T-helper 17 cell (primary cell): ENCODE measurements at places on chromosomes 4 and X.

- DNase-seq = no peak
Observed at GRCh38 chr4:76194325-76194724, 19.3 kb downstream of the SCARB2 start.

DNA sequence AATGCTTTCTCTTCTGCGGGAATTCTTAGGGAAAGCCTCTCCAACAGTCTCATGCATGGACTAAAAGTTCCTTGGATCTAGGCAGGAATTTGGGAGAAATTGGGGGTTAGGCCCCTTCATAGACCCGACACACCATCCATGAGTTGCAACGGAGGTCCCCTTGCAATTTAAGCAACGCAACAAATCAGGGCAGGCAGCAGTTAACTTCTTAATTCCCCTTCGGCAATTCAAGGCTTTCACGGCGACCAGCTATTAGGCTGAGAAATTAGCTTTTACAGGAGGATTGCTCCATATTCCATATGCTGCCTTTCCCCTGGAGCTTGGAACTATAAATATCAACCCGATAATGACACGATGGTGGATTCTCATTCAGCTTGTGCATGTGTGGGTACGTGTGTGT, 241.0 kb downstream of the SHOX start:
- no peak for DNase-seq

DNA sequence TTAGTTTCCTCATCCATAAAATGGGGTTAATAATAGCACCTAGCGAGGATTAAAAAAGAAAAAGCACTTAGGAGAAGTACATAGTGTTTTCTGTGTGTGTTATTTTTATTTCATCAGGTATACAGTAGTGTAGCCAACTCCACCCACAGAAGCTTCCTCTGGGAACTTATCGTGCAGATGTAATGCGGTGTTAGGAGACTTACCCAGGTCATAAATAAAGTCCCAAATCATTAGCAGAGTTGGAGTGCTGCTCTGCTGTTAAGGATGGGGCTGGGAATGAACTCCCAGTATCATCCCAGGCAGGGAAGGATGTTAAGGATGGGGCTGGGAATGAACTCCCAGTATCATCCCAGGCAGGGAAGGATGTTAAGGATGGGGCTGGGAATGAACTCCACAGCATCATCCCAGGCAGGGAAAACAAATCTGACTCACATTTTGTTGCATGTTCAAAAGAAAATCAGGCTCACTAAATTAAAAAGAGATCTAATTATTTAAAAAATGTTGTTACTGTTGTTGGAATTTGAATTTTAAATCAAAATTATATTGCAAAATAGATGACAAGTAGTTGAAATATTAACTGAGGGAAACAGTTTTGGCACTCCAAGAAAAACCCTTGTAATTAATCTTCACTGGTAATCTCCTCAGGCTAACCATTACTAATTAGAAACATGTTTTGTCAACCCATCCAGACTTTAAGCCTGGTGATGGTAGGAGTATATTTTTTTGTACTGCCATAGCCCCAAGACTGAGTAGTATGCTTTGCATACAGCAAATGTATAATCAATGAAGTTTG, 10.2 kb upstream of the SFRP2 start:
- DNase-seq = no peak

GRCh38 chr4:163063891-163064290, 102.8 kb downstream of the NAF1 start:
- DNase-seq = no peak

- DNase-seq = no peak
Observed at GRCh38 chr4:147590249-147590920, 26.8 kb upstream of the TMEM184C start.

DNA sequence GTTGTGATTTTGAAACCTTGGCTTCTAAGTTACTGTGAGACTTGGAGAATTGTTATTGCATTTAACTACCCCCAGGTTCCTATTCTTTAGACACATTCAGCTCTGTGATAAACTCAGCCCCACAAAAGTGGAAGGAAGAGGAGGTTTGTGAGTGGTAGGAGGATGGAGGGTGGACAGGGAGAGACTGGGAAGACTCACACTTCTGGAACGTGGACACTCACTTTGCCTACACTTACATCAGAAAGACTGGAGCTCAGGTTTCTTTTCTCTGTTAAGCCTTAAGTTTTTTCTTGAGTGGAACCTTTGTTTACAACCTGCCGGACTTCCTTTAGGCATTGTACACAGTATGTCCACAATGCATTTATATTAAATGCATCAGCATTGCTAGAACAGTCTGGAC, 99.0 kb downstream of the AREG start:
- DNase-seq = no peak

DNA sequence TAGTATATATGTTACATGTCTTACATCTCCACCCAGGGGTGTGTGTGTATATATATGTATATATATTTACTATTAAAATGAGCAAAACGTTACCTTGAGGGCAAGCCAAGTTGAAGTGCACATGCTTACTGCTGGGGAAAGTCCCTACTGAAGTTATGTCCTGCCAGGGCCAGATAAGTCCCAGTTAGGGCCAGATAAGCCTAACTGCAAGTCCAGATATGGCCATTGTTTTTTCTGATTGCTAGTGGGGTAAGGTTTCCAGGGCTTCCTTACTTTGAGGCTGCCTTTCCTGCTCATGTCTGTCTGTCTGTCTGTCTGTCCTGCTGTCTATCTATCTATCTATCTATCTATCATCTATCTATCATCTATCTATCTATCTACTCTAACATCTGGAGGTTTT, 19.3 kb upstream of the ZNF81 start:
- DNase-seq = no peak

GRCh38 chr4:44861756-44862155, 135.4 kb upstream of the GNPDA2 start:
- no peak for DNase-seq

GRCh38 chrX:19515615-19516105, 352 bp upstream of the MAP3K15 start:
- DNase-seq = no peak

DNA sequence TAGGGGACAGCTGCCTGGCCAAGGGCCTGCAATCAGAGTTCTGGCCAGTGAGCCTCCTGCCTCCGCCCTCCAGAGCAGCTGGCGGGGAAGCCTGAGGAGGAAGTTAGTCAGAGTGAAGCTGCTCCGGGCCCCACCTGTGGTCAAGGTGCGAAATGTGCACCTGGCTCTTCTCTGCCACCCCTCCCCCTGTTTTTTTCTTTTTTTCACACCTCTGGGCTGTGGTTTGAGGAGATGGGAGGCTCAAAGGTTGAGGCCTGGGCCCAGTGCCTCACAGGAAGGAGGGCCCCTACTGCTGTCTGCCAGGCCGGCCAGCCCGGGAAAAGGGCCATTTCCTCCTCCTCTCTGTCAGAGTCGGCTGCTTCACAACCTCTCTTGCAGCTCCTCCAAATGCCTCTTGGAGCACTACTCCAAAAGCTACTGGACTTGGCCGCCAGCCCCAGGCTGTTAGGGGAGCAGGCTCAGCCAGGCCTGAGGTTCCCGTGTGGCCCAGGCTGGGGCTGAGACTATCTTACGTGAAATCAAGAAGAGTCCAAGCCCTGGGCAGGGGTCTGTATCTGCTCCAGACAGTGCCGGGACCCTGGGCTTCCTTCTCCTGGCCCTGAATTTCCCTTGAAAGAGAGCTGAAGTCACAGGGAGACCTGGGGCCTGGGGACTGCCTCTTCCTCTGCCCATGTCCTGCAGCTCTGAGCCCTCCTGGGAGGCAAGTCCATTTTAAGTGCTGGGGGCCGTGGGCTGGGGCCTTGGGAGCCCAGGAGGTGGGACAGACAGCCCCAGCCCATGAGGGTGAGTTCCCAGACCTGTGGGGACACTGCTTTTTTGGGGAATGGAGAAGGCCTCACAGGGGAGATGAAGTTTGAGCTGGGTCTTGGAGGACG, 4.5 kb upstream of the CXCR3 start:
- peak; percentile 12 for DNase-seq

GRCh38 chr4:88226143-88226542, 58.2 kb downstream of the PPM1K start:
- no peak for DNase-seq

DNA sequence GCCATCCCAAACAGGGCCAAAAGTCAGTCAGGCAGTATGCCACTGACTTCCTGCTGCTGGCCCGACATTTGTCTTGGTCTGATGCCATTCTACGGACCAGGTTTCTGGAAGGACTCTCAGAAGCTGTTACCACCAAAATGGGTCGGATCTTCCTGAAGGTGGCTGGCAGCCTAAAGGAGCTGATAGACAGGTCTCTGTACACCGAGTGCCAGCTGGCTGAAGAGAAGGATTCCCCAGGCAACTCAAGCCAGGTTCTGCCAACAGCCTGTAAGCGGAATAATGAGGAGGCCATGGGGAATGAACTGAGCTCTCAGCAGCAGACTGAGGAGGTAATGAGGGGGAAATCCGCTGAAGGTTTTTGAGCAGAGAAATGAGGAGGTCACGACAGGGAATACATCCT, 95.7 kb downstream of the RTL9 start:
- DNase-seq = no peak

DNA sequence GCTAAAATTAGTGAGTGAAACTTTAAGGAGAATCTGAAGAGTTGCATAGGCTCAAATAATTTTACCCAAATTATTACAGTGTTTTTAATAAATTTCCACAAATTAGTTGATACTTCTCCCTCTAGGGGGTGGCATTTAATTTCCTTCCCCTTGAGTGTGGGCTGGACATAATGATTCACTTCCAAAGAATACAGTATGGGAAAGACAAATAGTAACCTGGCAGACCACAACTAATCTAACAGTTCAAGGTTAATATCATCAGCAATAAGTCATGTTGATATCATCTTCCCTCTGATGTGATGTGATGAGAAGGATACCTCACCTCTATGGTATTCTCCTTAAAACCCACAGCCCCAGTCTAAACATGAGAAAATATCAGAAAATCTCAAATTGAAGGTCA, 15.5 kb downstream of the PFKFB1 start:
- DNase-seq = no peak

DNA sequence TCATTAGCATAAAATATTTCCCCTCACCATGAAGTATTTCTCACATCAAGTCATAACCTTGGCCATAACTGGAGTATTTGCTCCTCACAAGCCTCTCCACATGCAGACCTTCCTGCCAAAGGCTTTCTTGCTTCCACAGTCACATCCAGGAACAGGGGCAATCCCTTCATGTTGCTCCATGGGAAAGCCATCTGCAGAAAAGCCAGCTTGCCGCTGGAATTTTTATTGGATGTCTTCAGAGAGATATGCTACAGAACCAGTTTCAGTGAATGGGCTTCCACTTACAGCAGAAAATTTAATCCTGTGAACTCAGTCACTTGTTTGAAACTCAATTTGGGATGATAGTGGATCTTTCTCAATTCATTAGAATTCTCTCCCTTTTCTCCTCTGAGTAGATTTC, 3.2 kb upstream of the CDKN2AIP start:
- no peak for DNase-seq

DNA sequence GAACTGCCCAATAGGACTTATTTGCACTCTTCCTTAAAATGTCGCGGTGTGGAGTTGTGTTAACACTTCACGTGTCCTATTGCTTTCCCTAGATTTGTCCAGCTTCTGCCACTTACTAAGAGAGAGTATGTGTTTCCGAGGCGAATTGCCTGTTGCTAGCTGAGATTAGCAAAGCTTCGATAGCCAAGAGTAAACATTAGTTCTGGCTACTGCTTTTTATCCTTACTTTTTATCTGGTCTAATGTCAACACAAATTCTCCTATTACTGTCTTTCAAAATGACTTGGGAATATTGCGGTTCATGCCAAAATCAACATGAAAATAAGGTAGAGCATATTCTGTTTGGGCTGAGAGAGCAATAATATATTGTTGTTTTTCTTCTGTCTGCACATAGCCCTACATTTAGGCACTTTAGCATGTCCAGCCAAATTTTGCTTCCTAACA, 90.4 kb upstream of the VEGFC start:
- DNase-seq = no peak

DNA sequence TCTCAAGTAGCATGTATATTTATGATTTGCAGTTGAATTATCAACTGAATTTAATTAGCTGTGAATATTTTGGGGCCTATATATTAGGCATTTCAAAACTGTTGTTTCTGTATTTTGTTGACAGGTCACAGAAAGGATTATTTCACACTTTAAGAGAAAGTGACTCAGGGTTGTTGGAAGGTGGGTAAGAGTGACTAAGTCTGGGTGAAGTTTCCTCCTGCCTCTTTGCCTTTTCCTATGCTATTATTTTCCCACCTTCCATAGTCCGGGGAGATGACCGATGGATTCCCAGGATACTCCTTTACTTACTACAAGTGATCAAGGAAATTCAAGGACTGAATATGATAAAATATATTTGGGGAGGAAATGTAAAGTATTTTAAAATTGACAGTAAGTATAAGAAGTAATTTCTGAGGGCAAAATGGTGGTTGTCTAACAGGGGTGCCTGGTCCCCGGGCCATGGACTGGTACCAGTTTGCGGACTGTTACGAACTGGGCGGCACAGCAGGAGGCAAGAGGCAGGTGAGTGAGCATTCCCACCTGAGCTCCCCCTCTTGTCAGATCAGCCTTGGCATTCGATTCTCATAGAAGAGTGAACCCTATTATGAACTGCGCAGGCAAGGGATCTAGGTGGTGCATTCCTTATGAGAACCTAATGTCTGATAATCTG, 175.5 kb upstream of the GPRIN3 start:
- DNase-seq = no peak

DNA sequence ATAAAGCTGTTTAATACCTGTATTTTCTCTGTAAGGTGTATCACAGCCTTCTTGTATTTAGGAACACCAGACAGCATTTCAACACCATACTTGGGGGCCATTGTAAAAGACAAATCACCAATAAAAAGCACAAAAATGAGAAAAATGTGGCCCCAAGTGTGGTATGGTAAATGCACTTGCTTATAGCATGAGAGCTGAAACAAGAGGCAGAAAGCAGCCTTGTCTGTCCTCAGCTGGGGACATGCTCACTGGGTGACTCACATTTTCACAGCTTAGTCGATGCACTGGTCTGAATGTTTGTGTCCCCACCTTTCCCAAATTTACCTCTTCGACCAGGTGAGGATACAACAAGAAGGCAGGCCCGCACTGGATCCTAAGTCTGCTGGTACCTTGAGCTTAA, 639.7 kb upstream of the AGA start:
- DNase-seq = no peak

DNA sequence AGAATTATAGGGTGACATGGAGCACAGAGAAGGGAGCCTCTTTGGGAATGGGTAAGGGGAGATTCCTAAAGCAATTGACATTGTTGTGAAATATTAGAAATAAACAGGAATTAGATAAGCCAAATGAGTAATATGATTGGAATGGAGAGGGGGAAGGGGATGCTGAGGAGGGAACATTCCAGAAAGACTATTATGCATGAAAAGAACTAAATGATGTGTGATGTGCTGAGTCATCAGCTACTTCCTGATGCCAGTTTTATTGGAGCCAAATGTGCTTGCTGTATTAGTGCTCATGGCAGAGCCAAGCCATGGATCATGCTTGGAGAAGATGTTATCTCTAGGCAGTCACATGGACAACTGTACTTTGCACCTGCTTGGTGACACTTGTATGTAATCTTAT, 189.0 kb upstream of the HCCS start:
- DNase-seq = no peak

DNA sequence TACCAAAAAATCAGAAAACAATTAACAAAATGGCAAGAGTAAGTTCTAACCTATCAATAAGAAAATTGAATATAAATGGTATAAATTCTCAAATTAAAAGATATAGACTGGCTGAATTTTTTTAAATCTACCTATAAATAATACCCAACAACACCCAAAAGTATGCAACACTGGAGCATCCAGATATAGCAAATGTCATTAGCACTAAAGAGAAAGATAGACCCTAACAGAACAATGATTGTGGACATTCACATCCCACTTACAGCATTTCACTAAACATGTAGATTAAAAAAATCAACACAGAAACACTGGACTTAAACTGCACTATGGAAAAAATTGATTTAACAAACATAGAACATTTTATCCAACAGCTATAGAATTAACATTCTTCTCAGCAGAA, 673.0 kb upstream of the GRID2 start:
- no peak for DNase-seq

- no peak for DNase-seq
Observed at GRCh38 chr4:6372649-6373525, 99.5 kb downstream of the PPP2R2C start.
